ENCODE measurements at places on chromosomes 1 and 21.

- DNase-seq = no peak
These were observed 283.8 kb downstream of the MRPL39 start for GRCh38 chr21:25323356-25323949.

GRCh38 chr1:204650911-204651570 lies 34.5 kb downstream of the LRRN2 start:
- no peak for DNase-seq

DNA sequence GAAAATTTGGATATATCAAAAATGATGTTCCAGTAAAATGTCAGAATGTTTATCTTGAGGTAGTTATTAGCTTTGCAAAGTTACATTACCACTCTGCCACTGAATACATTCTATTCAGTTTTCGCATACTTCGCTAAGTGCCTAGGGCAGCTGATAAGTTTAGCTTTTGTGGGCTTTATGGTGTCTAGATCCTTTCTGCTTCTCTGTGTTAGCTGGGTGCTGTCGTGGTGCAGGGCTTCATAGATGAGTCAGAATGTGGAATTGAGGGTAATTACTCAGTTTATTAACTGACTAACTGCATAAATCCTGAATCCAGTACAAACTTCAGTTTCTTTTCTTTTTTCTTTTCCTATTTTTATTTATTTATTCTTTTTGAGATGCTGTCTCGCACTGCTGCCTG lies 21.5 kb downstream of the NCAM2 start:
- no peak for DNase-seq

- DNase-seq = no peak
These were observed 99.0 kb upstream of the BEND5 start for GRCh38 chr1:48875552-48876329.

DNA sequence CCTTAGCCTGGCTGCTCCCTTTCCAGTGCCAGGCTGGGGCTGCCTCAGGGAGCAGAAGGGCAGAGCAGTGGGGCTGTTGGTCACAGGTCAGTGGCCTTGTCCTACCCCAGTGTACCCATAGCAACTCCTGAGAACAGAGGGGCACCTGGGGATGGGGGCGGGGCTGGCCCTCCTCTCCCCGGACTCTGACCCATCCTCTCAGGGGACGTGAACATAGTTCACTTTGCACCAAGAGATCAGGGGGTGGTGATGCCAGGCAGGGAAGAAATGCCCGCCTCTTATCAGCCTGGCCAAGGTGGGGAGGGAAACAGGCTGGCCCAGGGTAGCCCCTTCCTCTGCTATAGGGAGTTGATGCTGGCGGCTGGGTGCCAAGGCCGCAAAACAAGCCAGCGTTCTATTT lies 4.9 kb downstream of the ETNK2 start:
- DNase-seq = no peak

DNA sequence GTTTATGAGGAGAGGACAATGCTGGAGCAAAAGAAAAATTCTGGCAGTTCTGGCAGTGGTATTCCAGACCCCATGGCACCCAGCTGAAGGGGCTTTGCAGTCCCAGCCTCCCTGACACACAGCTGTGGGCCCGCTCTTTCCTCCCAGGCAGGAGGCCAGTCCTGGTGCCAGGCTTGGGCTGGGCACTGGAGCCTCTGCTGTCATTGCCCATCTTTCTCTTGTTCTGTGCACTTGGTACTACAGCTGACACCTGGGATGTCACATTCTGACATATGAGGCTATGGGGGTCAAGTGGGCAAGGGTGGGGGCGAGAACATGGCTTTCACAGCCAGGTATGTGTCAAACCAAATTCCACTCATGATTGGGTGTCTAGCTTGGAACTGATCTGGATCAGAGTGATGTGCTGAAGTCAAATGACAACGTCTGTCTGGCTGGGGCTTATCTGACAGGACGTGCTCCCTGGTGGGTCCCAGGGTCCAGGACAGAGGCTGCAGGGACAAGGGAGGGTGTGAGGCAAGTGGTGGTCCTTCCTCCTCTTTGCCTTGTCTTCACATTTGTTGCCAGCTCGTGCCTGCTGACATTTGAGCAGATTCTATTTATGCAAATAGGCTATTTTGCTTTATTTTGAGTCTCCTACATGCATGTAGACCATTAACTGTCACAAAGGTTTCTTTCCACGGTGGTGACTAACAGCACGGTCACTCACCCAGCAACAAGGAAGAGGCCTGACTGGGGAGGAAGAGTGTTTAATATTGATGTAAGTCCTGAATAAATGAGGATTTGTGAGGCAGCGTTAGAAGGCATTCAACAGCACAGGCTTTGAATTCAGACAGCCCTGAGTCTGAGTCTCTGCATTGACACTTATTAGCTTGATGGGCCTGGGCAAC lies 336.3 kb downstream of the PBX1 start:
- DNase-seq = no peak

DNA sequence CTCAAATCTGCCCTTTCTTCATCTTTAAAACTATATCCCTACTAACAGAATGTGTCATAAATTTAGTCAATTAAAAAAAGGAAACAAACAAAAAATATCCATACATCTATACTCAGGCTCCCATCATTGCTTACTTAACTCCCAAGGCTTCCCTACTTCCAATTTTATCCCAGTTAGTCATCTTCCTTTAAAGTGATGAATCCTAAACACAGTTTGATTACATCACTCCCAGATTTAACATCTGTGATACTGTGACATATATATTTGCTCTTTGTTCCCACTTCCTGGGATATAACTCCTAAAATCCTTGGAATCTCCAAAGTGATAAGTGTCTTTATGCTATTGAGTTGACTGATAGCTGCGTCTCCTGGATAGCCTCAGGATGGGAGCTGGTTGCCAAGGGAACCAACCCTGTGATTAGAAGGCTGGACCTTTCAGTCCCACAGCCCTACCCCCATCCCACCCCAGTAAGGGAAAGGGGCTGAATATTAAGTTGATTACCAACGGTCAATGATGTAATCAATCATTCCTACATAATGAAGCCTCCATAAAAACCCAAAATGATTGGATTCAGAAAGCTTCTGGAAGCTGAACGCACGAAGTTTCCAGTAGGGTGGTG lies 21.6 kb downstream of the GLMN start:
- no peak for DNase-seq

DNA sequence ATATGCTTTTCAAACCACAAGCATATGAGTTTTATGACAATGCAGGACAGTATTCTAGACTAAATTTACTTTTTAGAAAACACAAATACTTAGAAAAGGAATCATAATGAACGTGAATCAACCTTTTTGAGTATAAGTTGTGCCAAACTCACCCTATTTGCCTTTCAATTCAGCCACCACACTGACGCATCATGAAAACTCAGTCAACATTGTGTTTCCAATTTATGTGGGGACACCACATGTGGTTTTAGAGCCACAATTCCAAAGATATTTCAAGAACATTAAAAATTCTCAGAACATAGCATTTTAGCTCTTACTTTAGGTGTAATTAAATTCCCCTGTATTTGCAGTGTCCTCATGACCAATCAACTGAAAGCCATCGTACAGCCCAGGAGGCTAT lies 118.8 kb downstream of the PTBP2 start:
- DNase-seq = no peak

DNA sequence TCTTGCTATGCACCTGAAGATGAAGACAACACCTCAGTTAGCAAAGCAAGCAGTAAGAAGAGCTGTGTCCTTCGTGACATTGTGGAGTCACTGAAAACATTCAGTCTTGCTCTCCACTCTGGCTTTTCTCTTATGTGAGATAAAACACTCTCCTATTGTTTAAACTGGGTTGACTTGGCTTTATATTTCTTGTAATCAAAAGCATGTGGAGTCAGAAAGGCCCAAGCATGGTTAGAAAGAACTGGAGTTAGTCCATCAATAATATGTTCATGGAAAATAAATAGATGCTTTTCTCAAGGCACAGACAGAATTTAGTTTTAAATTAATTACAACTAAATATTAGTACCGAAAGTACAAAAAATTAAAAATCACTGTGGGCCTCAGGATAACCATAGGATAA lies 61.7 kb downstream of the UBE2U start:
- no peak for DNase-seq

- no peak for DNase-seq
These were observed 9.9 kb upstream of the ETV3 start for GRCh38 chr1:157147906-157148700.

GRCh38 chr1:119869995-119870394 lies 26.3 kb downstream of the ADAM30 start:
- DNase-seq = no peak

DNA sequence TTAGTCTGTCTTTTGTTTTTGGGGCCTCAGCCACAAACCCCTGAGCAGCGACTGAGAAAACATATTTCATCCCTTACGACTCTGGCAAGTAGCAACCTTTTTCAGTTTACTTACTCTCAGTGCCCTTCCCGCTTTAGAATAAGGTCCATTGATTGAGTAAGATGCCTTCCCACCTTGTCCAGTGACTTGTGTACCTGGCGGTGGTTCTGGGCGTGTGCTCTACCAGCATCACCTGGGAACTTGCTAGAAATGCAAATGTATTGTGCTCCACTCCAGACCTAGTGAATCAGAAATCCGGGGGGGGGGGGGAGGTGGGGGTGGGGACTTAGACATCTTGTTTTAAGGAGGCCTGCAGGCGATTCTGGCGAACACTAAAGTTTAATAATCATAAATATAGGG lies 72.1 kb downstream of the S1PR1 start:
- DNase-seq = no peak

GRCh38 chr1:228891272-228892034 lies 156.2 kb downstream of the RHOU start:
- no peak for DNase-seq

GRCh38 chr1:20477348-20478056 lies 8.5 kb downstream of the CAMK2N1 start:
- DNase-seq = no peak

DNA sequence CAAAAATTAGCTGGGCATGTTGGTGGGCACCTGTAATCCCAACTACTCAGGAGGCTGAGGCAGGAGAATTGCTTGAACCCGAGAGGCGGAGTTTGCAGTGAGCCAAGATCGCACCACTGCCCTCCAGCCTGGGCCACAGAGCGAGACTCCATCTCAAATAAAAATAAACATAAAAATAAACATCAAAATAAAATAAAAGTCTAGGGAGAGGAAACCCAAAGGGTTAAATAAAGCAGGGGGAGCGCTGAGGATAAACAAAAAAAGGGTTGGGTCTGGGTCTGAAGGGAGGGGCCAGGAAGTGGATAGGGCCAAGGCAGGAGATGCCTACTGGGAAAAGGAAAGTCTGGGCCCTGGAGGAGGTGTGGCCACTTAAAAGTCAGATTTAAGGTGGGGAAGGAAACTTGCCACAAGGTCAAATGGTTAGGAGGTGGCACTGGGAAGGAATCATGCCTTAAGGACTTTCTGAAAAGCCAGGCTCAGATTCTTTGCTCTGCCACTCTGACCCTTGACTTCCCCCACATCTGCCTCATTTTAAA lies 150.0 kb downstream of the ADSS2 start:
- no peak for DNase-seq

- no peak for DNase-seq
These were observed 56.5 kb upstream of the PLA2G4A start for GRCh38 chr1:186772228-186772627.

DNA sequence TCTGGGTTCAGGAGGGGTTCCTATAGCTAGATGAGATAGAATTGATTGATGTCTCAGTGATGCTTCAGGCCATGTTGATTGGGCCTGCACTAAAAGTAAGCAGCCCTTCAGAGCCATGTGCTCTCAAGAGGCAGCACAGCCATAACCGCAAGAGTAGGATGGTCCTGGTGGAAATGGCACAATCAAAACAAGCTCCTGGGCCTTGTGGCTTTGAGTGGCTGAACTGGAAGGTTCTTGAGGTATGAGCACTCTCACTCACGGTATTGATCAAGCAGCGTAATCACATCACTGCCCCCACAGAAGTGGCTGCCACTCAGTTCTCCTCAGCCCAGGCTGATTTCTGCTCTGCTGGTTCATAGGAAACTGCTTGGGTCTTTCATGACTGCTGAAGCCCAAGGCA lies 76.0 kb downstream of the DDR2 start:
- no peak for DNase-seq

DNA sequence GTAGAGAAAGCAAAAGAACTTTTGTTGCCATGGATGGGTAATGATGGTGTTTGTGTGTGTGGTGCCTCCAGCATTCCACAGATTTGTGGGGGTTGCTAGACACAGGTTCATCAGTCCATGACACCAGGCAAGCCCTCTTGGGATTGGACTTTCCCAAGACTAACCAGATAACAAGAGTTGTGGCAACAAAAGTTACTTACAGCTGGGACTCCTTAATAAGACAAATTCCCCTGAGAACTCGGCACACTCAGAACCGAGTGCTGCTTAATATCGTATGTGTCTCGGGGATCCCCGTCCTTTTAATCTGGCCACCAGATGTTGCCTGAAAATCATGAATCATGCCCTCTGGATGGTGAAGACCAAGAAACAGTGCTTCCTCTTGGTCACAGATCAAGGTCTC lies 193.3 kb downstream of the AJAP1 start:
- no peak for DNase-seq

DNA sequence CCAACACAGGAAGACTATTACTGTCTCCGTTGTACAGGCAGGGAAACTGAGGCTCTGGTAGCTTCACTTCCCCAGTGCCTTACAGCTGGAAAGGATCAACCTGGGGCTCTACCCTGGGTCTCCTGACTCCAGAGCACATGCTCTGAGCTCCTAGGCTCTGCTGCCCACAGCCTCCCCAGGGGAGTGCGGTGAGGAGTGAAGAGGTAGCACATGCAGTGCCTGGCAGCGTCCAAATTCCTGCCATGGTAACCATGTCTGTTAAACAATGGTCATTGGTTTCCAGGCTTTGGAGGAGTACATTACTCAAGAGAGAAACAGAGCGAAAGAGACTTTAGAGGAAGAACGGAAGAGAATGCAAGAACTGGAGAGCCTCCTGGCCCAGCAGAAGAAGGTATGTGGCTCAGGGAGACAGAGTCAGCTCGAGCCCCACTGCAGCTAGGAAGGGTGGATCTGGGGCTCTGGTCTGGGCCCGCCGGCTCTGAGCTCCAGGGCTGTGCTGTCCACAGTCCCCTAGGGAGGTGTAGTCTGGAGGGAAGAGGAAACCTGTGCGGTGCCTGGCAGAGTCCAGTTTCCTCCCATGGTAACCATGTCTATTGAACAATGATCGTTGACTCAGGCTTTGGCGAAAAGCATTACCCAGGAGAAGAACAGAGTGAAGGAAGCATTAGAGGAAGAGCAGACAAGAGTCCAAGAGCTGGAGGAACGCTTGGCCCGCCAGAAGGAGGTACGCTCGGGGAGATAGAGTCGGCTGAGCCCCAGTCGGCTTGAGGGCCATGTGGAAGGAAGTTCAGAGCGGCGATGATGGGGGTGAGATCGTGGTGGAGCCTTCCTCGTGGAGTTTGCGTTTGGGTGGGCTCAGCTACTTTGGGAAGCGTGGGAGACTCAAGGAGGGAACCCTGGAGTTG lies 64.6 kb upstream of the EFHD2 start:
- DNase-seq = no peak

DNA sequence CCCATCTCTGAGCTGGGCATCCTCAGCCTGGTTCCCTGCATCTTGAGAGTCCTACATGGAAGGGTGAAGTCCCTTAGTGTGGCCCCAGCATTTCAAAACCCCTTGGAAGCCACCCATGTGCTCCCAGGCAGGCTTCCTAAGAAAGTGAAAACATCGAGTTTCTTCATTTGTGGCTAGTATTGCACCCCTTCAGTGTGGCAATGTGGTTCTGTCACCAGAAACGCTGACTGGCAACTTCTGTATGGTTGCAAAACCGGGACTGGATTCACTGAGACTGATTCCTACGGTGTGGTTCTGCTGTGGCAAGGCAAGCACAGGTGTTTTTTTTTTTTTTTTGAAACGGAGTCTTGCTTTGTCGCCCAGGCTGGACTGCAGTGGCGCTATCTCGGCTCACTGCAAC lies 9.0 kb upstream of the IFNGR2 start:
- DNase-seq = no peak

All from GM10248 (cell line).